Vagina (tissue), 2 donors: ENCODE measurements at places on chromosomes 2 and 18.

DNA sequence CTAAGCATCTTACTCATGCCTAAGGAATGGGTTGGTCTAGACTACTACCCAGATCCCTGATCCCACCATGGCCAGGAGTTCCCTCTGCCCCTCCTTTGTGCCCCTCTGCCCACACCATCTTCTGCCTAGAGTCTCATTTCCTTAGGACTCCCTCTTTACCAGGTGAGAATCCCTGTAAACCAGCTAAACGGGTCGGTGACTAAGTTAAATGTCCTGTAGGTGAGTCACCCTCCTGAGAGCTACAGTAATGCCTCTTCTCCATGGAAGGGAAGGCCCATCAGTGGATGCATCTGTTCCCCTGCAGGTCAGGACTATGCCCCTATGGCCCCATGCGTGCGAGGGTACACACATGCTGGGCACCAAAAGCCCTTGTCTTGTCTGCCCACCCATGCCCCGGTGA, 25.4 kb downstream of the PTGR3 start:
- H3K36me3 ChIP-seq, result no peaks in the 10 kb centered on the region
- DNase-seq, result no peak
- H3K27ac ChIP-seq, result no peak overlapping the region
- H3K4me1 ChIP-seq, result no peaks in the 10 kb centered on the region
- H3K4me3 ChIP-seq, result no peak overlapping the region

GRCh38 chr18:58639751-58640427, 11.0 kb upstream of the ALPK2 start:
- no peaks in the 10 kb centered on the region for H3K27me3 ChIP-seq
- no peak for DNase-seq
- peak overlapping the region; percentile 52 for H3K27ac ChIP-seq
- H3K4me1 ChIP-seq, result peaks cover 56% of the 10 kb centered on the region
- no peak overlapping the region for H3K4me3 ChIP-seq

DNA sequence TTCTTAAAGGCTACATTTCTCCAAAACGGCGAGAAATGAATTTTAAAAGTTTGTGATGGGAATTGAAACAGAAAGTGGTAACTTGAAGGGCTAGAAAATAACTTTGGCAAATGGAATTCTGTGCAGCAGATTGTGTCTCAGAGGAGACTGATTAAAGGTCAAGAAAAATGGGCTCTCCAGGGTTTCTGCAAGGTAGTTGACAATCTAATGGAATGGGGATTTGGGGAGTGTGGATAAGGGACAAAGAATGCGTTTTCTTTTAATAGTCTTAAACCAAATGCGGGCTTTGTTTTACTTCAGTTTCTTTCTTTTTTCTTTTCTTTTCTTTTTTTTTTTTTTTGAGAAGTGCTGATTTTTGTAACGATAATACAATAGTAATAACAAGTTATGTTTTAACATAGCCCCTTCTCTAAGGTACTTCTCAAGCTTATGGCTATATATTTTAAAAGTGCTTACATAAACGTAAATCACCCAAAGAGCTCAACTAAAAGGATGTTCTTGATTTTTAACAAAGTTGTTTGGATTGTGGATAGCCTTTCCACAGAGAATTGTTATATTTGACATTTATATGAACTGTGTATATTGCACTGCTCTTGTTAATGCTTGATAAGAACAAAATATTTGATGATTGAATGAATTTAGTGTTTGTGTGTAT, 36.6 kb downstream of the CAMKMT start:
- H3K36me3 ChIP-seq, result no peaks in the 10 kb centered on the region
- no peaks in the 10 kb centered on the region for H3K4me1 ChIP-seq
- H3K27me3 ChIP-seq, result no peaks in the 10 kb centered on the region

DNA sequence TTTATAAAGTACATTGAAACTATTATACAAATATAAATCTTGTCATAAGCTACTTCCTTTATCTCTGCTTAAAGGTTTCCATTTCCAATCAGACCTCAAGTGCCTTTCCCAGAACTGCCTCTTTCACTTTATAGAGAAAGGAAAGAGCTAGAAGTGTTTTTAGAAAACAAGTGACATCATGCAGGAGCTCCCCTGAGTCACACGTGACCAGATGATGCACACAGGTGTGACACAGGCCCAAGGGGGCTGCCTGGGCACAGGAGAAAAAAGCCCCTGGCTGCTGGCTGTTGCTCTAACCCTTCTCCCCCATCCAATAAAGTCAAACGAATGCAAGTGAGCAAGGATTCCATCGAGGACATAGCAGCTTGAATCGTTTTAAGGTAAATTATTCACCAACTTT, 21.4 kb upstream of the SH3BP4 start:
- H3K27me3 ChIP-seq, result no peaks in the 10 kb centered on the region
- no peak overlapping the region for H3K27ac ChIP-seq
- H3K36me3 ChIP-seq, result no peaks in the 10 kb centered on the region
- H3K4me3 ChIP-seq, result no peak overlapping the region

DNA sequence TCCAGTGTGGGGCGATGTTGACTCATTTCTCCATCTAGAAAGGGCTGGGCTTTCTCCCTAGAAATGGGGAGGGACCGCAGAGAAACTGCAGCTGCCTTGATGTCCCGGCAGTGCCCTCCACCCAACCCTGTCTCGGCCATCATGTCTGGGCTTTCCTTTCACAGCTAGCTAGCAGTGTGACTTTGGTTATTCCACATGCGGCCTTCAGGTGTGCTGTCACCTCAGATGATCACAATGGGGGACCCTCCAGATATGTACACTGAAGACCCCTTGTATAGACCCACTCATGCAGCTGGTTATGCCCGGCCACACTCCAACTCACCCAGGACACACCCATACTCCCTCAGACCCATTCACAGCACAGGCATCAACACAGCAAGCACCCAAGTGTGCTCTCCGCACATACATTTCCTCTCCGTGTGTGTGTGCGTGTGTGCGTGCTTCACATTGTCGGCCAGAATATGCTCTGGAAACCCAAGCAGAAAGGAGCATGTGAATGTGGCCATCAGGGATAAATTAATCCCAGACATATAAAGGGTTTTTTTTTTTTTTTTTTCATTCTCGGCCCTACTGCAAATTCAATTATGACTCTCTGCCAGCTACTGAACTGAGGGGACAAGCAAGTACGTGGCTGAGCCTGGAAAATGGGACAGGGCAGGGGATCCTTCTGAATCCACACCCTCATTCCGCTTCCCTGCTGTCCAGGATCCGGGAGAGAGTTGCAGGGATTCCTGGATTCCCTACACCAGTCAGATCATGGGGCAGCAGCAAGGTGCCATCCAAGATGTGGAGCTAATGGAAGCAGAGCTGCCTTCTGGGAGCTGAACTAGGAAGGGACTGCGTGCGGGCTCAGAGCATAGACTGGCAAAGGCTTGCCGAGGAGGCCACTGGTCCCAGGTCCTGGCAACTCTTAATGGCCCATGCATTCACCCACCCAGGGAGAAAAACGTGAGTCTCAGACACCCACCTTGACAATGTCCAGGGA, 240.2 kb downstream of the DYSF start:
- H3K4me3 ChIP-seq, result no peak overlapping the region
- no peaks in the 10 kb centered on the region for H3K4me1 ChIP-seq
- H3K36me3 ChIP-seq, result no peaks in the 10 kb centered on the region
- no peak overlapping the region for H3K27ac ChIP-seq
- H3K27me3 ChIP-seq, result no peaks in the 10 kb centered on the region
- no peak for DNase-seq

GRCh38 chr2:25043241-25043867, 1.5 kb downstream of the EFR3B start:
- DNase-seq, result no peak
- peaks cover 19% of the 10 kb centered on the region for H3K4me1 ChIP-seq
- no peaks in the 10 kb centered on the region for H3K27me3 ChIP-seq
- H3K27ac ChIP-seq, result no peak overlapping the region
- H3K36me3 ChIP-seq, result no peaks in the 10 kb centered on the region

DNA sequence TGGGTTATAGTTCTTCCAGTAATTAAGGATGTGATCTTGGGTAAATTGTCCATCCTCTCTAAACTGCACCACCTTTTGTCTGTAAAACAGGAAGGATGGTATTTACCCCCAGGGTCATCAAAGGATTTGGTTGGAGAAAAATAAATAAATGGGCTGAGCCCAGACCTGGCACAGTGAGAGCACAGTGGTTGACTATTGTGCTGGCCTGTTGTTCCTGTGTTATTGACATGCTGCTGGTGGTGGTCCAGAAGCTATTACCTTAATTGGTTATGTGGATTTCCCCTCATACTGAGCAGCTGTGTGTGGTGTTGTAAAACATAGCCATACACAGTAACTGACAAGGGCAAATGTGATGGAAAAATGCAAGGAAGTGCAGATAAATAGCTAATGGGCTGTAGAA, 746 bp upstream of the IL37 start:
- H3K4me1 ChIP-seq, result no peaks in the 10 kb centered on the region
- no peak overlapping the region for H3K4me3 ChIP-seq
- DNase-seq, result no peak
- no peaks in the 10 kb centered on the region for H3K36me3 ChIP-seq
